Hypothalamus (tissue), 51 donors: ENCODE measurements at places on chromosomes 2 and 18.

DNA sequence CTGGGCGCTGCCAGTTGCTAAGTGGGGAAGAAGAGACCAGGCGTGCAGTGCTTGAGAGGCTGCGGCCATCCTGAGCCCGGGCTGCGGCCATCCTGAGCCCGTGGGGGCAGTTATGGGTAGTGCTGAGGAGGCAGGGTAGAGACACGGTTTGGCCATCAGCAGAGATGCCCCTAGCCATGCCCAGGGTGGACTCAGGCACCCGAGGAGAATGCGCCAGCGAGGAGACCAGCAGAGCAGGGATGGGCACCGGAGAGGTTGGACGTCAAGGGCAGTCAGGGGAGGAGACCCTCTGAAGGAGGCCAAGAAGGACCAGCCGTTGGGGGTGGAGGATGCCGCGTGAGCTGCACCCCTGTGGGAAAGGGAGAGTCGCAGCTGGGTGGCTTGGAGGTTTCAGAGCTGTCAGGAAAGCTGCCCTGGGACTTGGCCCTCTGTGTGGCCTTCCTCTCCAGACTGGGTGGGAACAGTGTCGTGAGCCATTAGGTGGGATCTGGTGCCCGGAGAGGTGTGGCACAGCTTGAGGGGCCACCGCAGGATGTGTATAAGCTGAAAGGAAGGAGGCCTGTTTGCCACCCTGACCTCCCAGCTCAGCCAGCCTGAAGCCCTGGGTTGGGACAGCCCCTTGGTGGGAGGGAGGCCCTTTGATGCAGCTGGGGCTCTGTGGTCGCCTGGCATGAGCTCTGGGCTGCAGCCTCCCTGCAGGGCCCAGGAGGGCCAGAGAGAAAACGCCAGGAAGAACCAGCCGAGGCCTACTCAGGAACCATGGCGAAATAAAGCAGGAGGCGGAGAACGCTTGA is 56.0 kb downstream of the SH3BP4 start:
- DNase-seq = no peak

GRCh38 chr2:133986881-133987795 is 266.7 kb upstream of the MGAT5 start:
- no peak for DNase-seq

- DNase-seq = no peak
Observed at GRCh38 chr2:205372141-205372540, 310.2 kb upstream of the NRP2 start.

DNA sequence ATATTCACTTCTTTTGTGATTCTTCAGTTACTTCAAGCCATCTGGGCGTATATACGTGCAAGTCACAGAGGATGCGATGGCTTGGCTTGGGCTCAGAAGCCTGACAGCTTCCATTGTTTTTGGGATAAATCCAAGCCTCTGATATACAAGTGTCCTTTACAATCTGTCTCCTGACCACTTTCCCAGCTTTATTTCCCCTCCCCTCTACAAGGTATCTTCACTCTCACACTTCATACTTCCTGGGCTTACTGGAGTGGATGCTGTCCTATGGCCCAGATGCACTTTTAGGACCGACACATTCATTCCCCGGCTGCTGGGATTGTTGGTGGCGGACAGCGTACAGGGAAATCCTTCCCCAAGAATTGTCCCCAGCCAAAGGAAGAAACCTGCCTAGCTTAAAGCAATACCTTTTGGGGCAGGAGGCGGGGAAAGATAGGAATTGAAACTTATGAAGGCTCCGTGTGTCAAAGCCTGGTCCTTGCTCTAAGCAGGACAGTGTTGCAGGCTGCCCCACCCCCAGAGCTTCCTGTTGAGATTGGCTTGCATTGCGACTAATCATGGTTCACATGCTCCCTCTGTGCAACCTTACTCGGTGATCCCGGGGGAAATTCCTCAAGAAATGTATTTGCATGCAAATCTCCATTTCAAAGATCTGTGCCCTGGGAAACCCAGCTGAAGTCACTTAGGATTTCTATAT is 802.9 kb upstream of the ID2 start:
- DNase-seq = no peak

DNA sequence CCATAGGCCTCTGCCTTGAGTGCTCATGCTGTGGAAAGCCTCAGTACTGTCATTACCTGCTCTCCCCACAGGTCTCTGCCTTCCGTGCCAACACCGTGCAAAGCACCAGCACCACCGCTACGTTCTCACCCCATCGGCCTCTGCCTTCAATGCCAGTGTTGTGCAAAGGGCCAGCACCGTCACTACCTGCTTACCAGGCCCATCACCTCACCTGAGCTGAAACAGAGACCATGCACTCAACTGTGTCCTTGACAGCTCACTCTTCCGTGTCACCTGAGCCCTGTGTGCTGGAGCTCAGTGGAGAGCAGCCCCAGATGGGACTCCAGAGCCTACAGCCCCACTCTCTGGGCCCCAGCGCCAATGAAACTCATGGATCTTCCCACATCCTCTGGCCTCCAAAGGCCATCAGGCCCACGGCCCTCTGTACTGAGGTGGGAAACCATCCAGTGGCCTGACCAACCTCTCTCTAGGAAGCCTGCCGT is 62.7 kb downstream of the ZNF516 start:
- DNase-seq = no peak

DNA sequence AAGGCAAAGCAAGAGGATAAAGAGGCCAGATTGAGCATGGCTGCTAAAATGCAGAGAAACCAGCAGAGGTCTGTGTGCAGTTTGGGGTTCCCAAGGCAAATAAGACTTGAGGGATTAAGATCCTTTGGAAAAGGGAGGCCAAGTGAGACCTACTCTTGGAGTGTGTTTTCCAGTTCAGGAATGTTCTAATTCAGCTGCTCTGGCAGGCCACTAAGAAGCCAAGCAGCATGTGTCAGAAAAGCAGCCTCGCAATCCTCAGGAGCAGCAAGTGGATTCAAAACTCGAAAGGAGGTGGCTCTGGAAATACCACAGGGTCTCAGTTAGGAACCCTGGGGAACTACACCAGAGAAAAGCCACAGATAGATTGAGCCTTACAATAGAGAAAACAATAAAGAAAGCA is 569.2 kb downstream of the METTL4 start:
- DNase-seq = no peak

GRCh38 chr18:25177631-25178030 is 174.3 kb downstream of the ZNF521 start:
- DNase-seq = no peak

GRCh38 chr2:88350331-88351248 is 101.9 kb downstream of the FOXI3 start:
- DNase-seq = no peak

- no peak for DNase-seq
Observed at GRCh38 chr18:78543201-78543725, 436.4 kb upstream of the SALL3 start.

DNA sequence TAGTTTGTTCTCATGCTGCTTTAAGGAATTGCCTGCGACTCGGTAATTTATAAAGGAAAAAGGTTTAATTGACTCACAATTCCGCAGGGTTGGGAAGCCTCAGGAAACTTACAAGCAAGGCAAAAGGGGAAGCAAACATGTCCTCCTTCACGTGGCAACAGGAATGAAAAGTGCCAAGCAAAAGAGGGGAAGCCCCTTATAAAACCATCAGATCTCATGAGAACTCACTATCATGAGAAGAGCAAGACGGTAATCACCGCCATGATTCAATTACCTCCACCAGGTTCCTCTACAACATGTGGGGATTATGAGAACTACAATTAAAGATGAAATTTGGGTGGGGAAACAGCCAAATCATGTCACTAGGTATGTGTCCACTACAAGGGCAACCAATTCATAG is 53.9 kb downstream of the MAP4K3 start:
- DNase-seq = no peak

- DNase-seq = no peak
Observed at GRCh38 chr2:12709207-12709522, 7.6 kb upstream of the TRIB2 start.

DNA sequence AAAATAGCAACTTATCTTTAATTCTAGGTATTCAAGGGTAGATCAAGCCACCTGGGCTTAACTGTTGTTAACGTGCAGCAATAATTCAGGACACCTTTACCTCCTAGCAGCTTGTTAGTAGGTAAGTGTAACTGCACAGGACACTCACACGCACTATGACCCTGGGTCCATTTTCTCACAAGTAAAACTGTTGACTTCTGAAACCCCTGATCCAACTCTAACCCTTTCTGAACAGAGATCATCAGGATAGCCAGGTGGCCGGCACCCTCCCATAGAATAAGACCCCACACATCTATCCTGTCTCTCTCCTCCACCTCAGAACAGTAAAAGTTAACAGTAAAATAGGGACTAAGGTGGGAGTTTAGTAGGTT is 610 bp downstream of the SPC25 start:
- DNase-seq = no peak

- DNase-seq = no peak
Observed at GRCh38 chr18:52345428-52345827, 5.4 kb downstream of the DCC start.

DNA sequence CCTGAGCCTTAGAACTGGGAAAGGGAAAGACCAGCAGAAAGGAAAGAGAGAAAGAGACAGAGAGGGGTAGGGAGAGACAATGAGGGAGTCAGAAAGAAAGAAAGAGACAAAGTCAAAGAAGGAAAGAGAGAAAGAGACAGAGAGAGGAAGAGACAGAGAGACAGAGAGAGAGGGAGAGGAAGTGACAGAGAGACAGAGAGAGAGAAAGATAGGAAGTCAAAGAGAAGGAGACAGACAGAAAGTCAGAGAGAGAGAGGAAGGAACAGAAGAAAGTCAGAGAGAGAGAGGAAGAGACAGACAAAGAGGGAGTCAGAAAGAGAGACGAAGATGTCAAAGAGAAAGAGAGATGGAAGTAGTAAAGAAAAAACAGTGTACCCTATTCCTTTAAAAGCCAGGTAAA is 261.8 kb downstream of the WDPCP start:
- DNase-seq = no peak

GRCh38 chr2:227134591-227134990 is 29.4 kb downstream of the COL4A4 start:
- no peak for DNase-seq

DNA sequence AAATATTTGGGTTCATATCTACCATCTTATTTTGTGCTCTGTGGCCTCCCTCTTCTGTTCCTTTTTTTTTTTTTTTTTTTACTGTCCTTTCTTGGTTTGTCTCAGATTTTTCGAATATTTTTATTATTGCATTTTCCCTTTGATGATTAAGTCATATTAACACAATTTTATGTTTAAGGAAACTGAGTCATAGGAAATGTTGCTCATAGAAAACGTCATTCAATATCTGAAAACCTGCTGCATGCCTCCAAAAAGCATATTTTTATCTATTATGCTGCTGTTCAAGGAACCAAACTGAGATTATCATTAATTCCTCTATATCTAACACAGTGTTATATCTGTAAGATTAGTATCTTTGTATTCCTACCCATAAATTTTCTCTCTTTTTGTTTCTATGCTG is 614.3 kb upstream of the SLC8A1 start:
- DNase-seq = no peak
